Stimulated activated CD8-positive, alpha-beta memory T cell treated with anti-CD3 and anti-CD28 coated beads, Interleukin-7, amount 100 ng/mL, for 24 hours (primary cell): ENCODE measurements at places on chromosomes 16 and 17.

DNA sequence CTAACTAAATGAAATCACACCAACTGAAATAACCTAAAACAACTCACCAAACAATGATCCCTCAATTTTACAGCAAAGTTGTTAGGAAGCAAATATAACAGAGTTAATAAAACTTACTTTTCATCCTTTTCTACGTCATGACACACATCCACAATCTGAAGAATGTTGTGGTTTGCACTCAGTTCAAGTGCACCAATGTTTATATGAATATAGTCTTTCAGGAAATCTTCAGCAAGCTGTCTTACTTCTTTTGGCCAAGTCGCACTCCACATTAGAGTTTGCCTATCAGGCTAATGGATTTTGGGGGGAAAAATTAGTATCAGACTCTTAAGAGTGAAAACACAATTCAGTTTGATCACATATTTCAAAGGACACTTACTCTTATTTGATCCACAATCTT is 3.3 kb downstream of the DDX5 start:
- DNase-seq, result no peak

DNA sequence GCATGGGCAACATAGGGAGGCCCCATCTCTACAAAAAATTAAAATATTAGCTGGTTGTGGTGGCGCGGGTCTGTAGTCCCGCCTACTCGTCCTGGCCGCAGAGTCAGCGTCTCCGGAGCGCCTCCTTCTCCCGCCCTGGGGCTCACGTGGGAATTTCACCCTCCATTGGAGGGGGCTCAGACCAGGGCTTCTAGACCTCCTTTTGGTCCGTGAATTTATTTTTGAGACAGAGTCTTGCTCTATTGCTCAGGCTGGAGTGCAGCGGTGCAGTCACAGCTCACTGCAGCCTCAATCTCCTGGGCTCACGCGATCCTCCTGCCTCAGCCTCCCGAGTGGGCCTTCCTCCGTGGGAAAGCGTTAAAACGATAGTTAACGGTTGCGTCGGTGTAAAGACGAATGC is 394 bp upstream of the NME4 start:
- no peak for DNase-seq

GRCh38 chr17:15659236-15659635 is 24.9 kb downstream of the TRIM16 start:
- no peak for DNase-seq

DNA sequence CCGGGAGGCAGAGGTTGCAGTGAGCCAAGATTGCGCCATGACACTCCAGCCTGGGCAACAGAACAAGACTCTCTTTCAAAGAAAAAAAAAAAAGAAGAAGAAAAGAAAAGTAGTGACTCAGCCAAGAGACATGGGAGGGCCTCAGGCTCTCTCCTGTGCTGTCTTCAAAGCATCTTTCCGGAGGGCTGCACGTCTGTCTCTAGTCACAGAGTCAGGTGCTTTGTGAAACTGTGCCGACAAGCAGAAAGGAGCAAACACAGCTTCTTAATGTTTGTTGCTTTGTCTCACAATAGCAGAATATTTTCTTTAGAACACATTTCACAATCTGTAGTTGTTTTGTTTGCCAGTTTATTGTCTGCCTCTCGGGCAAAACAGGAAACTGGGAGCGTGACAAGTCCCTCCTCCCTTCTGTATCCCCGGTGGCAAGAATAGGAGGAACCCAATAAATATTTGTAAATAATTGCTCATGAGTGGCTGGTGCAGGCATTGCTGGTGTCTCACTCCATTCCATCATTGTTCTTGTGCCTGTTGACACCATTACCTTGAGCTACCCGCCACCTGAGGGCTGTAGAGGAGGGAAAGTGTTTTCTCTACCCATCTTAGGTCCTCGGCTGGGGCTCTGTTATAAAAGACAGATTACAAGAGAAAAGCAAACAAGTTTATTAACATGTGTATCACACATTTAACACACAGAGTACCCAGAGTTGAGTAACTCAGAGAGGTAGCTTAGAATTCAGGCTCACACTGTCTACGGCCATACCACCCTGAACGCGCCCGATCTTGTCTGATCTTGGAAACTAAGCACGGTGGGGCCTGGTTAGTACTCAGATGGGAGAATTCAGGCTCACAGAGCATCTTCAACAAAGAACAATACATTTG is 5.5 kb downstream of the GAST start:
- no peak for DNase-seq

DNA sequence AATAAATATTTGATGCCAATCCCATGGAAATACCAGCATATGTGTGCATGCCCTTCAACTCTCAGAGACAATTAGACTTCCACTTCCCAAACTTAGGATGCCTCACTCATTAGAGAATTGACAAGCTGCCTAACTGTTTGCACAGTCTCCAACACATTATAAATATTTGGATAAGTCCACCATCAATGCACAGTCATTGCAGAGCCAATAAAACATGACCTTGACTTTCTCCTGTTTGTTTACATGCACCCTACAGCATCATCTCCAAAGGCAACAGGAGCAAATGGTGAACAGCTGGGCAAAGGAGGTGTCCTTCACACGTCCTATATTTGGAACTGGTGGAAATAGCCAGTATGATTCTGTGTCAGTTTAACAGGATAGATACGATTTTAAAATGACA is 804.4 kb upstream of the RBFOX1 start:
- no peak for DNase-seq

GRCh38 chr16:16992975-16993765 is 477.6 kb downstream of the XYLT1 start:
- no peak for DNase-seq

DNA sequence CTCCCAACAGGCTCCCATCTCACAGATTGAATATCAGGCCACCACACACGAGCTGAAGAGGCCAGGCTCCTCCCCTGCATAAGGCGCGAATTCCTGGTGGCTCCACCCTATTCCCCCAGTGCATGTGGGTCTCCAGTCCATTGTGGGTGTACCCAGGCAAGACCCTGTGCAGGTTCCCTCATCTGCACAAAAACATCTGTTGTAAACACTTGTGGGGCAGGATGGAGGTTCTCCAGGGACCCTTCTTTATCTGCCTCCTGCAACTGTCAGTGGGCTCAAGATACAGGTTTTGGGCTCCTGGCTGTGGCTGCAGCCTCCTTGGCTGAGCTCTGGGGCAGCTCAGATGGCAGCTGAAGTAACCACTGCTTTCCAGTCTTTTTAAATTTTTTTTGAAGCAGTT is 17.6 kb upstream of the LGALS9 start:
- no peak for DNase-seq

DNA sequence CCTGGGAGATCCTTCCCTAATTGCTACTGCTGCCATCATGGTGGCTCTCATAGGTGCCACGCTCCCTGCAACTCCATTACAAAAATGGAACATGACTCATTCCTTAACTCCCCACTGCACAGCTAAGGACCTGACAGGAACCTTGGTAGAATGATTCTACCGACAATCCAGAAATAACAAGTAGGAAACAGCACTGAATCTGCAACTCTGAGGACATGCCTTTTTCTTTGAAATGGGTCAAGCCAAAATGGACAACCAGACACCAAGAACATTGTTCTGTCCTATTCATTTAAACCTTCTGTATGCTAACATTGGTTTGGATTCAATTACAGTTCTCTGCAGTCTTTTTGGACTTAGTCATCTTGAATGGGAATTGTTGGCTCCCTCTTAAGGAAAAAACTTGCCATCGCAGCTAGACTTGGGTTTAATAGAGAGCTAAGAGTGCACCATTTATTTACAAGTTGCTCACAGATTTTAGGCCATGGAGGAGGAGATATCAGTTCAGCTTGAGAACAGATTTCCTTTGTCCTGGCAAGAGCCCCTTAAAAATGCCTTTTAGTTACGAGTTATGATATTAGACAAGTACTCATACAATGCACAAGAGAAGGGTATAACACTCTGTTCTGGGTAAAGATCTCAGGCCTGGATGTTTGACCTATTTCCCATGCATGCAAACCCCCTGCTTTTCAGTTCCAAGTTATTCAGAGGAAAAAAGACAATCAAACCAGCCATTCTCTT is 20.9 kb upstream of the NSRP1 start:
- no peak for DNase-seq

GRCh38 chr17:76365256-76365903 is 11.7 kb upstream of the PRPSAP1 start:
- no peak for DNase-seq

GRCh38 chr17:56171186-56171959 is 18.1 kb downstream of the ANKFN1 start:
- no peak for DNase-seq

- DNase-seq, result no peak
Observed at GRCh38 chr16:2854700-2855309, 3.2 kb downstream of the PRSS22 start.

DNA sequence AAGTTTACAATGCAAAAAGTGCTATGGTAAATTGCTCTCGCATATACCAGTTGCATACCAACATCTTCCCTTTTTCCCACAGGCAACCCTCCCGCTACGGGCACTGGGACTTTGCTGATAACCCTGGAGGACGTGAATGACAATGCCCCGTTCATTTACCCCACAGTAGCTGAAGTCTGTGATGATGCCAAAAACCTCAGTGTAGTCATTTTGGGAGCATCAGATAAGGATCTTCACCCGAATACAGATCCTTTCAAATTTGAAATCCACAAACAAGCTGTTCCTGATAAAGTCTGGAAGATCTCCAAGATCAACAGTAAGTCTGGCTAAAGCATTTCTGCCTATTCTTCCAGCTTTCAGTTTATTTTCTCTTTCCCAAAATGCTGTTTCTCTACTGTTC is 27.9 kb upstream of the HSBP1 start:
- DNase-seq, result no peak

DNA sequence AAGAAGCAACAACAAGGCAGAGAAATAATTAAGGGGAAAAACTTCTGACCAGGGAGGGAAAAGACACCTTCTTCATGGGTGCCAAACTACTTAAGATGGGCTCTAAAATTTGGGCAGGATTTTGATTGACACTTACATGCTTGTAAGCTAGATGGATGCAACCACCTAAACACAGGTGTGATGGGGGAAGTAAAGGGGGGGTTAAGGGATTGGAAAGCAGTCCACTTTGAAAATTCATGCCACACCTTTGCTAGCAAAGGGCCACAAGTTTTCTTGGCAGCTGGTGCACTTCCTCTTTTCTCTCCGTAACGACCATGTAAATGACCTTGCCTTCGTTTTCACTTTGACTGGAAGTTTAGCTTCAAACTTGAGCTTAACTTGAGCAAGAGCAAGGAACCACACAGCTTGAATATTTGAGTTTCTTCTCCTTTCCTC is 14.3 kb upstream of the PRKAR1A start:
- DNase-seq, result no peak

DNA sequence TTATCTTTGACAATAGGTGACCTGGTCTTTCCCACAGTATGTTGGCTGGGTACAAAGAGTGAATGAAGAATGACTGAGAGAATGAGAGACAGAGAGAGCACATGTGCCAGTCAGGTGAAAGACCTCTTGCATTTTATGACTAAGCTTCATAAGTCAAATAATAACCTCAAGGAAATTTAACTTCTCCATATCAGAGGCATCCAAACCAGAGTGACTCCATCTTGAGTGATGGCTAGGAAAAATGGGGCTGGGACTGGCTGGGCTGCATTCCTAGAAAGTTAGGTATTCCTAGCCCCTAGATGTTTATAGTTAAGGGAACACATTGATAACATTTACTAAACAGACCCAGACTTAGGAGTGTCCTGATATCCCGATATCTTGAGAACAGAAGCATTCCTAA is 3.9 kb upstream of the RBL2 start:
- DNase-seq, result no peak

- no peak for DNase-seq
Observed at GRCh38 chr17:56395787-56396186, 197.7 kb upstream of the NOG start.

GRCh38 chr17:76408037-76408849 is 23.8 kb downstream of the SPHK1 start:
- peak; percentile 39 for DNase-seq

- no peak for DNase-seq
Observed at GRCh38 chr17:40850293-40850972, 16.6 kb downstream of the KRT12 start.

DNA sequence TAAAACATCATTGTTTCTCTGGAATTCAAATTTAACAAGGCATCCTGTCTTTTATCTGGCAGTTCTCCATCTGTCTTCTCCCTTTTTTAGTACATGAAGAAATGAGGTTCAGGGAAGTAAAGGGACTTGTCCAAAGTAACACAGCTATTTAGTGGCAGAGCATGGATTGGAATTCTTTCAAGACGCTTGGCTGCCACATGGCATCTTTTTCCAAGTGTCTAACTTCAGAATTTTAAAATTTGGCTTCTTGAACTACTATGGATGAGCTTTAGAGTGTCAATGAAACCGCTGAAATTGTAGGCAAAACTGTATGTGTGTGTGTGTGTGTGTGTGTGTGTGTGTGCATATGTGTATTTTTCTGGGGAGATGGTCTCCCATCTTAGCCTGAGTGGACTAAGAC is 5.2 kb upstream of the TMIGD1 start:
- DNase-seq, result no peak

DNA sequence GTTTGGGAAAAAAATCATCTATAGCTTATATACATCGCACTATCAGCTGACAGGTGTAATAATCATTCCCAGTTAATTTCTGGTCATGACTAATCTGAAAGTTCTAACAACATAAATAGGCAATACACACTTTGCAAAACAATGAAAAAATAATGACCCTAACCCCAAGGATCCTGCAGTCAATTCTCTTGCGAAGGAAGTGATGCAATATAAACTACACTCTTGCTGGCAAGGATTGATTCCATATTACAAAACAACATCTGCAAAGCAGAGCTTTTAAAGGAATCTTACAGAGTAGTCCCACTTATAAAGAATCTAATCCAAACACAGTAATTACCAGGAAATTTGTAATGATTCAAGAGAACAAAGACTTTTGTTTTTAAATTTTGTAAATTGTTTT is 73.4 kb downstream of the MYO1D start:
- no peak for DNase-seq

DNA sequence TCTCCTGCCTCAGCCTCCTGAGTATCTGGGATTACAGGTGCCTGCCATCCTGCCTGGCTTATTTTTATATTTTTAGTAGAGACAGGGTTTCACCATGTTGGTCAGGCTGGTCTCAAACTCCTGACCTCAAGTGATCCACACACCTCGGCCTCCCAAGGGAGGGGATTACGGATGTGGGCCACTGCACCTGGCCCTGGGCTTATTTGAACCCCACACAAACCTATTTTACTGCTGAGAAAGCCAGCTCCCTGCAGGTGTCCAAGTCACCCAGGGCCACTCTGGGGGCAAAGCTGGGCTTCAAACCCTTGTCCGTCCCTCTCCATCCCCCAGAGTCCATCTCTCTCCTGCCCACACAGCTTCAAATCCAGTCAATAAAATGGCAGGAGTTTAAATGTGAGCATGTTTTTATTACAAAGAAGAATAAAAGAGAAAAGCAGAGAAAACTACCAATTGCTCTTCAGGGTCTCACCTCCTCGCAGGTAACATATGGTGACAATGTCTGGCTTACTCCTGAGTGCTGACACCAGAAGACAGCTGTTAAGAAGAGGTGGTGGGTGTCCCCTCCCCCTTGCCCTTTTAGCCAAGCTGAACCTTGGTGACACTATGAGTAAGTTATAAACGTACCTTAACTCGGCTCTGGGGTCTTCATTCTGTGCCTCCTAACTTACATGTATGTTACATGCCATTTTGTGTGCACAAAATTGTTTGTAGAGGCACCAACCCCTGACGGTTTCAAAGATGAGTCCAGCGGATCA is 45.4 kb downstream of the LAT start:
- DNase-seq, result no peak
